ENCODE measurements at places on chromosomes 2 and 18.

DNA sequence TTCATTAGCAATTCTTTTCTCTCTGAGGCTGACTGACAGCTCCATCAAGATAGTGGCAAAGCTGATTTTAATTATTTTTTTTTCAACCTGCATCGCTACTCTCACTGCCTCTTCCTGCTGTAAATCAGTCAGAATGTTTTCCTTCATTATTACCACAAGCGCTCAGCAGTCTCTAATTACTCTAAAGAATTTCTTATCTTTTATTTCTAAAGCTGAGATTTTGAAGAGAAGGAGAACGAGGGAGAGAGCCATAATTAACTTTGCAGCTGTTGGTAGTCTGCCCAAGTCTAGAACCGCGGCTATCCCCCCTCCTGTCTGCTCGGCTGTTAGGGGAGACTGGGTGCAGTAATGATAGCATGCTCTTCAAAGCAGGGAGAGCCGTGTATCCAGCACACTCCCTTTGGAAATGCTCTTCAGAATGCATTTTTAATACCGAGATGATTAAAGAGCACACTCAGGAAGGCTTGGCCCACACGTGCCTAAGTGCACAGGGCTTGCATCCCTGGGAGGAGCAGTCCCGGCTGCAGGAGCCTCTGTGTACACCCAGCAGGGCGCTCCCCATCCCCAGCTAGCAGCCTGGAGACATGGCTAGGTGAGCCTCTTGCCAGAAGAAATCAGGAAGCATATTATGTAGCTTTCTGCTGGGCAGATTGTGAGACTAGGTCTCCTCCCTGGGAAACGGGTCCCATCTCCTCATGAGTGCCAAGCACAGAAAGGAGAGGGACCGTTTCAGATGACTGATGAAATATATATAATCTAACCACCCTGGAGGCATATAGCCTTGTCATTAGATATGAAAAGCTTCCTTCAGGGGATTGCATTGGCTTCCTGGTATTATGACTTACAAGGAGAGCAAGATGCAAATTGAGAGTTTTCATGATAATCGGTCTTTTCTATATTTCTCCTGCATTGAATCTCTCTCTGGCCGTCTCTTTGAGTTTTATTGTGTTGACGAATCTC is 555.2 kb downstream of the CMPK2 start:
- DNase-seq: no peak

- DNase-seq: no peak
Measured at GRCh38 chr18:6741232-6741663, 11.7 kb downstream of the ARHGAP28 start.

- no peak for DNase-seq
Measured at GRCh38 chr2:85838641-85839040, 50.1 kb downstream of the ST3GAL5 start.

GRCh38 chr2:136248242-136248641 is 130.3 kb upstream of the CXCR4 start:
- no peak for DNase-seq

DNA sequence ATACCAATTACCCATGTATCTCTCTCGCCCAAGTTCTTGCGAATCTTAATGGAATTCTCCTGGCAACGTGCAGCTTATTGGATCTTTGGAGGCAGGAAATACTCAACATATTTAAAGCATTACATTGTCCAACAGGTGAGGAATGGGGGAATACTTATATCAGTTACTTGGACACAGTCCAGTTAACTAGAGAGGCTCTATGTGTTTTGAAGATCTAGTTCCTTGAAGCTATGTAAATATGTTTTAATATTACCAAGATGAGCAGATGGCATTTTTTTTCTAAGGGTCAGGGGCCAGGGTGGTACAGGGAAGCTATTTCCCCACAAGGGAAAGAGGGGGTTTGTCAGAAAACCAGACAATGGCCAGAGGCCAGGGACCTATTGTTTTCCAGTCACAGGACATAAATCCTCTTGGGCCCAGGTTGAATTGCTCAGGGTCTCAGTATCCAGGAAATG is 26.8 kb upstream of the MC5R start:
- DNase-seq: no peak

- no peak for DNase-seq
Measured at GRCh38 chr2:25303633-25304236, 38.0 kb downstream of the DNMT3A start.

- DNase-seq: no peak
Measured at GRCh38 chr18:45174629-45175136, 440.6 kb upstream of the SLC14A2 start.

GRCh38 chr18:75130591-75131328 is 78.2 kb downstream of the PTGR3 start:
- DNase-seq: no peak

DNA sequence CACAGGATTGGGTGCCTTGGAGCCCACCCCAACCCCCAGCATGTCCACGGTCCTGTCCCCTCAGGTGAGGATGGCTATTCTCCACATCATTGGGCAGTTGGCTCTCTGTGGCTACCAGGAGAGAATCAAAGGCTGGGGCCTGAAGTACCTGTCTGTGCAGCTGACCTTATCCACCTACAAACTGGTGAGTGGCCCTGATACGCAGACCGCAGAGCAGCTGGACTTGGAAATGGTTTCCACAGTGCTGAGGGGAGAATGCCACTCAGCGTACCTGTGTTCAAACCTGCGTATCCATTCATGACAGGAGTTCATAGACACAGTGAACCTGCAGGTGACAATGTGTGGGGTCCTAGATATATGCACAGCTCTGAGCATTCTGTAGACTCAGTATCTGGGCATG is 21.6 kb downstream of the MROH2A start:
- DNase-seq: no peak

DNA sequence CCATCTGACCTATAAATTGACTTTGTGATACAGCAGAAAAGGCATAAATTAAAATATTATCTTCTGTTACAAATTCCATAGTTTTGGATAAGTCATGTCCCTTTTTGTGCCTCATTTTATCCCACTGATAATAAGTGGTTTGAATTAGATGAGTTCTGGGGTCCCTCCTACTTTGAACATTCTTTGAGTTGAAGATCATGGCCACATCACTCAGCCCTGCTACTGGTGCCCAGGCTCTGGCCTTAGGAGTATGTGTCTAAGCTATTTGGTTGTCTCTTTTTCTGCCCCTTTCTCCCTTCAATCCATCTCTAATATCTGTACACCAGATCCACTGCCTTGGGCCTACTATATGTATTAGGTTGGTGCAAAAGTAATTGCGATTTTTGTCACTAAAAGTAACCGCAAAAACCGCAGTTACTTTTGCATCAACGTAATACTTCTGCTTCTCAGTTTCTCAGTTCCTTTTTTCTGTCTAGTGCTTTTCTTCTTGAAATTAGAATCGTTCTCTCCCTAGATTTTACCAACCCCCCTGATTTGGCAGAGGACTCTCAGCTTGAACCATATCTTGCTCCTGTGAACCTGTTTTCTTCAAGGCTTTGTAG is 362.5 kb upstream of the TNP1 start:
- peak; percentile 83 for DNase-seq

- DNase-seq: peak; percentile 69
Measured at GRCh38 chr2:68031542-68032160, 31.2 kb downstream of the C1D start.

DNA sequence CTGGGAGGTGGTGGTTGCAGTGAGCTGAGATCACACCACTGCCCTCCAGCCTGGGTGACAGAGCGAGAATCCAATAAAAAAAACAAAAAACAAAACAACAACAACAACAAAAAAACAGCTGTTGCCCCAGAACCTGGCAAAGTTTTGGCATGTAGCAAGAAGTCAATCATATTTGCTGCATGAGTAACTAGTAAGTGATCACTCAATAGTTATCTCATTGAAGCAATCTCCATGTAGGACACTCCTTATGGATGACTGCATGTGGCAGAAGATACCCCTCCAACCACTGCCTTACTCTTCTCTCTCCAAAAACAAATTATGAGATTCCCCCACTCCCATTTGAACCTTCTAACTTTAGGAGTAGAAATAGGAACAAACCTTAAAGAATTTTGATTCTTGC is 113.7 kb downstream of the TTC27 start:
- DNase-seq: no peak

DNA sequence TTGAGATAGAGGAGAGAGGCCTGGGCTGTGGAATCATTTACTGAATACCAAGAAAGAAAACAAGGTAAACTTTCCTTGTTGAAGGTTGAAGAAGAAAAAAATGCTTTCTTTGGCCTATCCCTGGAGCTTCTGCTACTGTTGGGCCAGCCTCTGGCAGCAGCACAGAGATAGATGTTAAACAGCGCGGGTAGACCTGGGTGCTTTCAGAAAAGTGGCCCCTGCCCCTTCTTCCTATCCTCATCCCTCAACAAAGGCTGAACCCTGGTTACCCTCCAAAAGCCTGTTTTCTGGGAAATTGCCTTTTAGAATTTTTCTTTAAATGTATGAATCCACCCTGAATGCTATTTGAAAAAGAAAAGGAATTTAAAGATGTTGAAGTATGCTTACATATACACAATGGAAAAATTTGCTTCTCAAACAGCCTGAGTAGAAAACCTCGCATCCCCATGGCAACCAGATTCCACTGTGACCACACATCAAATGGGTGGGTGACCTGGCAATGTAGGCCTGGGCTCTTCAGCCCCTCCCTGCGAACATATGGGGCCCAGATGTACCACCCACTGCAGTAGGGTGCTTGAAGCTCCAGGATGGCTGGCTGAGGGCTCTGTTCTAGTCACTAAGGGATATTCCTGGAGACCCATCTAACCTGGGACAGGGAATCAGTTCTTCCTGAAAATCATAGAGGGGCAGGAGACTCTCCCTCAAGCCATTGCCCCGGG is 23.4 kb upstream of the CHRNA1 start:
- no peak for DNase-seq

DNA sequence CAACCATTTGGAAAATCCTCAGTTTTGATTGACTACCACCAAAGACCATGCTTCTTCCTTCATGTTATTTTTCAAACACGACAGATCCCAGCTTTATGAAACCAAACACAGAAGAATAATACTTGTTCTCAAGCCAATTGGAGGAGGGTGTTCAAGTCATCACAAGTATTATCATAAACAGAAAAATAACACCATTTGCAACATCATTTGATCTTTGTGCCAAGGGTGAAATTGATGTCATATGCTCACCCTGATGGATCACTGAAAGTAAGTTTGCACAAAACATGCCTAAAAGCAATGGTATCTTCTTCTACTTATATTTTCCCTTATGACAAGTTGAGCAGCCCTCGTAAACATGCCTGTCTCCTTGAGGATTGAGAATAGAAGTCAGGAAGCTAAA is 448.0 kb upstream of the ZEB2 start:
- no peak for DNase-seq

GRCh38 chr2:237911363-237912017 is 52.1 kb downstream of the RAMP1 start:
- DNase-seq: no peak

GRCh38 chr2:43764086-43764705 is 9.6 kb upstream of the DYNC2LI1 start:
- no peak for DNase-seq

DNA sequence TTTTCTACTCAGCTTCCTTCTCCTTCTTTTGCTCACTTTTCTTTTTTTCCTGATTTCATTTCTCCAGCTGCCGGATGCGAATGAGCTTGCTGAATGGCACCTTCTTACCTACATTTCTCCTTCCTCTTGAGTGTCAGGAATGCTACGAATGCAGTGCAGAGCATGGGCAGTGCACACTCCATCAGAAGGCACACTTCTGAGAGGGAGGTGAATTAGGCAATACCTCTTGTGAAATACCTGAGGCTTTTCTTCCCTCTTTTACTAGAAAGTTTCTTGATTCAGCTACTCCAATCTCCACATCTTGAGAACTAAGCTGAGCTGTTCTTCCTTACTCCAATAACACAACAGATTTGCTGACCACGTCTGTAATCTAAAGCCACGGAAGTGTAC is 51.1 kb downstream of the PLEKHM3 start:
- DNase-seq: no peak

- no peak for DNase-seq
Measured at GRCh38 chr18:42412896-42413295, 457.9 kb downstream of the PIK3C3 start.

- no peak for DNase-seq
Measured at GRCh38 chr2:193279361-193279760, 1084.6 kb upstream of the TMEFF2 start.

- peak; percentile 49 for DNase-seq
Measured at GRCh38 chr2:177783835-177784744, 288.5 kb downstream of the PDE11A start.

GRCh38 chr2:95231723-95232122 is 24.4 kb downstream of the ZNF892 start:
- DNase-seq: peak; percentile 55

GRCh38 chr2:174881678-174882077 is 117.4 kb upstream of the CHRNA1 start:
- DNase-seq: no peak

All from MM.1S (cell line).